ENCODE measurements at places on chromosomes 7 and 10.

- no peak for DNase-seq
Measured at GRCh38 chr10:20890009-20890408, 7.1 kb downstream of the NEBL start.

DNA sequence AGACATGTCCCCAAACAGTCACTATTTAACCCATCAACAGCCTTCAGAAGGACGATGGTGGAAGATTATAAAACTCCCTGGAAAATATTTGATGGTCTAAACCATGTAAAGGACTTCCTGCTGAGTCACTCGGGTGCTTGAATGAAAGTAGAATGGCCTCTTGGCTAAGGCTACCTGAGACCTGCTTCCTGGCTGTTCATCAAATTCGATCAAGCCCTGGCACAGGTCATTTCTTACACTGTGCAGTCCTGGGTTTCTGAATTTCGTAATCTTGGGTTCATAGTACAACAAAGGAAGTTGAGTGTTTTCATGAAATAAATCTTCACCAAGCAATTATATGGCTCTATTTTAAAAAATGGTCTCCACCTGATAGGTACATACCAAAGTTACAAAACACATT, 260.3 kb upstream of the RNF32 start:
- DNase-seq: no peak

DNA sequence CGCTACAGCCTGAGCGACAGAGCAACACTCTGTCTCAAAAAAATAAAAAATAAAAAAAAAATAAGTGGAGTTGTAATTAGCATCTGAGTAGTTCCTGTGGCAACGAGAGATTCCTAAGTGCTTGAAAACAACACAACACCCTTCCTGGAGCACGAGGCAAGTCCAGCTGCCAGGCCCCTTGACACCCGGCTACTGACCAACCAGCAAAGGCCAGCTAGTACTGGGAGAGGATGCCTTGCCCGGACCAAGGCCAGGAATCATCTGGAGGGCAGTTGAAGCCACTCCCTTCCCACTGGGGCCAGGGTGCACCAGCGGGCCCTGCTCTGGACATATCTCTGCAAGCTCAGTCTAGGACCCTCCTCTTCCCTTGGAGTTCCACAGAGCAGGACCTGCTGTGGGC, 536 bp downstream of the C10orf105 start:
- DNase-seq: no peak

DNA sequence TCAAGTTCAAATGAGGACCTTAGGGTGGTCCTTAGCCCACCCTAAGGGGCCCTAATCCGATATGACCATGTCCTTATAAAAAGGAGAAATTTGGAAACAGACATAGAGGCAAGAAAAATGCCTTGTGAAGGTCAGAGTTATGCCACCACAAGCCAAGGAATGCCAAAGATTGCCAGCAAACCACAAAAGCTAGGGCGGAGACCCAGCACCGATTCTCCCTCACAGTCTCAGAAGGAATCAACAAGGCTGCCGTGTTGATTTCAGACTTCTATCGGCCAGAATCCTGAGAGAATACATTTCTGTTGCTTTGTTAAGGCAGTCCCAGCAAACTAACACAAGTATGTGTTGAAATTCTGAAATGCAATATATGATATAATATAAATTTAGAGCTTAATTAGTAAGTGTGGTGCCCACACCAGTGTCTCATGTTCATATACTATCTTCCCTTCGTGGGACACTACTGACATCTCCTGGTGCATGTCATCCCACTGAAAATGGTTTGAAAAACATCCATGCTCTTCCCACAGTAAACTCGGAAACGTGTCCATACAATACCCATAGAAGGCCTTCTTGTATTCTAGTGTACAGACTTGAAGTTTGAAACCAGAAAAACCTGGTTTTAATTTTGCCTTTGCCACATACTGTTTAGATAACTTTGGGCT, 349.0 kb downstream of the TNS3 start:
- DNase-seq: no peak

- DNase-seq: no peak
Measured at GRCh38 chr7:40551685-40552576, 417.1 kb downstream of the SUGCT start.

GRCh38 chr10:116627386-116627933, 6.7 kb downstream of the PNLIPRP2 start:
- no peak for DNase-seq

- DNase-seq: no peak
Measured at GRCh38 chr7:123327661-123328060, 127.9 kb upstream of the SLC13A1 start.

Data from stimulated activated CD4-positive, alpha-beta T cell treated with anti-CD3 and anti-CD28 coated beads, TNF-alpha, amount 100 ng/mL, for 24 hours (primary cell).